ENCODE measurements at places on chromosomes 3 and 15.

- no peak for DNase-seq
Measured at GRCh38 chr3:136932978-136933772, 24.6 kb upstream of the IL20RB start.

GRCh38 chr3:48504051-48504946 is at the start of gene SHISA5:
Gene SHISA5, minus strand, starts transcription at chr3:48504174. Its CDS starts 80 bp downstream, at chr3:48504094.
- no peak for DNase-seq

- no peak for DNase-seq
Measured at GRCh38 chr3:69485489-69485888, 99.6 kb upstream of the FRMD4B start.

- no peak for DNase-seq
Measured at GRCh38 chr15:37015451-37015850, 84.9 kb downstream of the MEIS2 start.

DNA sequence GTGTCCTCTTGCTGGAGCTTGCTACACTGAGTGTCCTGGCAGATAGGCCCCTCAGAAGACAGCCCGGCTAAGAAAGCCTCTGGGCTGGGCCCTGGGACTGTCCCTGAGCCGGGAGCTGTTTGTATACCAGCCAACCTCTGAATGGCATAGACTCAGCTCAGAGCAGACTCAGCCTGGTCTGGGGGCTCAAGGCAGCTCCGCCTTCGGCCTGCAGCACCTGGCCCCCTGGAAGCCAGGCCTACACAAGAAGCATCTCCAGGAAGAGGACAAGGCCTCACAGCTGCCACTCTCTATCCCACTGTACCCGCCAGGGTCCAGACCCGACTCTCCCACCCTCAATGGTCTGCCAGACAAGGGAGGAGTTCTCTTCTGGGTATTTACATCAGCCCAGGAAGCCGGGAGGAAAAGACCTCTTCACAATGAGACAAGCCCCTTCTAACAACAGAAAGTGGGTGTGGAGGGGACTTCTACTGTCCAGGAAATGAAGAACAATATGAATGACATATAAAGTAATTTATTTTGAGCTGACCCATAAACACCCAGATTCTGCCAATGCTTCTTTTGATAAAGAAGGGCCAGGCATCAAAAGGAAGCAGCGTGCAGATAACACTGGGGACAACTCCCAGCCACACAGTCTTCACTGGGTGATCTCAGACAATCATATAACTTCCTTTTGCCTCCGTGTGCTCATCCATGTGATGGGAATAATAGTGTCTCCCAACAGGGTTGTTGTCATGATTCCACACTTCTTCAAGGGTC is 110.2 kb downstream of the TPRA1 start:
- DNase-seq = no peak

DNA sequence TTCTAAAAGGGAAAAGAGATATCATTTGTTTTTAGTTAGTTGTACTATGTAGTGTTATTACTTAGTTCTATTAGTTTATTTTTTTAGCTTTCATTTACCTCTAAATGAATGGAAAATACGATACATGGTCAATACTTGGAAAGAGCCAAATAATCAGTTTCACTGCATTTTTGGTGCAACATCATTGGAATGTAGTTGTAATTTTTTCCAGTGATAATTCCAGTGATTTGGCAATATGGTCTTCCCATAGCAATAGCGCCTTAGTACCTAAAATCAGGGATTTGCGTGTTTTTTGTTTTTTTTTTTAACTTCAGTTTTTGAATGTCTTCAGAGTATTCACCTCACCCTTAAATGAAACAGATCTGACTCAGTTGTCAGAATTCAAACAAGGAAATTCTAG is 41.8 kb downstream of the RAB8B start:
- DNase-seq = no peak

- no peak for DNase-seq
Measured at GRCh38 chr3:37303416-37303815, 129.0 kb upstream of the LRRFIP2 start.

GRCh38 chr3:157868946-157869345 is 237.3 kb downstream of the SHOX2 start:
- no peak for DNase-seq
